ENCODE measurements at places on chromosomes 5 and 9.

- DNase-seq, result no peak
Observed at GRCh38 chr5:90967851-90968250, 409.3 kb downstream of the ADGRV1 start.

DNA sequence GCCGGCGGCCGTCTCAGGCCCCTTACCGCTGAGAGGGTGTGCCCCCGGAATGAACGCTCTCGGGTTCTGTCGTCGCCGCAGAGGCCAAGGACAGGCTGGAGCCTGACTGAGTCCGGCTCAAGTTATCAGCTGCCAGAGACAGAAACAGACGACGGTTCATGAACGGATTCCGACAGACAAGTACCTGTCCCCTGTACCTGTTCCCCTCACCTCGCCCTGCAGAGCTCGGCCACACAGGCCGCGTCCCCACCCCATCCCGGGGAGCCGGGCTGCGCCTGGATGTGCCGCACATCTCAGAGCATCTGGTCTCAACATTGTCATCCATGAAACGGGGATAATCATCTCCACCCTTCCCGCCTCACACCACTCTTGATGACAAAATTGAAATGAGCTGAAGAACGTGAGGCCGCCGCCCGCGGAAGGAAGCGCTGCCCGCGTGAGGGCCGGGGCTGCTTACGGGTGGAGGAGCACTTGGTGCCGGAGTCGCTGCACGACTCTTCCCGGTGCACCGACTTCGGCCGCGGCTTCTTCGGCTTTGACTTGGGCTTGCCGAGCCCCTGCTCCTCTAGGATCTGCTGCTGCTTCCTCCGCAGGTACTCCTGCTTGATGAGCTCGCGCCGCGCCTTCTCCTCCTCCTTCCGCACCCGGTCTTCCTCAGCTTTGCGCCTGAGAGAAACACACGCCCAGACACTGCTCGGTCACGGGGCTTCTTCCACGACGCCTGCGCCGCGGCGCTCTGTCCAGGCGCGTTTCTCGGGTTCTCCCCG is 89.2 kb downstream of the CAMSAP1 start:
- DNase-seq, result no peak

DNA sequence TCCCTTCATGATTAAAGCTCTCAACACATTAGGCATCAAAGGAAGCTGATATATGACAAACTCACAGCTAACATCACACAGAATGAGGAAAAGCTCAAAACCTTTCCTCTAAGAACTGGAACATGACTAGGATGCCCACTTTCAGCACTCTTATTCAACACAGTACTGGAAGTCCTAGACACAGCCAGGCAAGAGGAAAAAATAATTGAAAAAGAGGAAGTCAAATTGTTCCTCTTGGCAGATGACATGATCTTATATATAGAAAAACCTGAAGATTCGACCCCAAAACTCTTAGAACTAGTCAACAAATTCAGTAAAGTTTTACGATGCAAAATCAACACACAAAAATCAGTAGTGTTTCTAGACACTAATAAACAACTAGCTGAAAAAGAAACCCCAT is 144.3 kb upstream of the NREP start:
- no peak for DNase-seq

GRCh38 chr5:14453481-14453880 is 128.1 kb upstream of the OTULINL start:
- DNase-seq, result no peak

DNA sequence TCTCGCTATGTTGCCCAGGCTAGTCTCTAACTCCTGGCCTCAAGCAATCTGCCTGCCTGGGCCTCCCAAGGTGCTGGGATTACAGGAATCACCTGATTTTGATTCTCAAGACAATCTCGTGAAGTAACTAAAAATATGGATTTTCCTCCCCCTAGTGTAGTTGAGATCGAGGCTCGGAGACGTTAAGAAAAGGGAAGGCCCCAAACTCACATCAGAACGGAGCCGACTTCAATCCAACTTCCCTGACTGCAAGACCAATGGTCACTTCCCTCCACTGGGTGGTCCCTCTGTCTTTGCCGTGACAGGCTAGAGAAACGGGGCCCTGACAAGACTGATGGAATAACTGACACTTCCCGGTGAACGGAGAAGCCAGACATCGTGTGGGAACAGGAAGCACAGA is 28.3 kb downstream of the BARHL1 start:
- no peak for DNase-seq

- DNase-seq, result no peak
Observed at GRCh38 chr5:54820346-54821134, 164.9 kb downstream of the ESM1 start.

DNA sequence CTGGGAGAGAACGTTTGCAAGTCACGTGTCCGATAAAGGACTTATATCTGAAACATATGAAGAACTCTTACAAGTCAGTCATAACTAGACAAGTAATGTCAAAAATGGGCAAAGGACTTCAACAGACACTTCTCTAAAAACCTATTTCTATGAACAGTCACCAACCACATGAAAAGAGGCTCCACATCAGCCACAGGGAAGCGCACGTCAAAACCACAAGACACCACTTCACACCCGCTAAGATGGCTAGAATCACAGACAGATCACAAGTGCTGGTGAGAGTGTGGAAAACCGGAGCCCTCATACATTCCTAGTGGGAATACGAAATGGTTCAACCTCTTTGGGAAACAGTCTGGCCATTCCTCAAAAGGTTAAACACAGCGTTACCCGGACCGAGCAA is 11.5 kb upstream of the CARD9 start:
- no peak for DNase-seq

- no peak for DNase-seq
Observed at GRCh38 chr5:102850503-102850902, 95.4 kb downstream of the PAM start.

GRCh38 chr9:96078897-96079490 is 203.5 kb downstream of the ERCC6L2 start:
- no peak for DNase-seq

- DNase-seq, result no peak
Observed at GRCh38 chr9:130589754-130590153, 10.4 kb downstream of the FUBP3 start.

DNA sequence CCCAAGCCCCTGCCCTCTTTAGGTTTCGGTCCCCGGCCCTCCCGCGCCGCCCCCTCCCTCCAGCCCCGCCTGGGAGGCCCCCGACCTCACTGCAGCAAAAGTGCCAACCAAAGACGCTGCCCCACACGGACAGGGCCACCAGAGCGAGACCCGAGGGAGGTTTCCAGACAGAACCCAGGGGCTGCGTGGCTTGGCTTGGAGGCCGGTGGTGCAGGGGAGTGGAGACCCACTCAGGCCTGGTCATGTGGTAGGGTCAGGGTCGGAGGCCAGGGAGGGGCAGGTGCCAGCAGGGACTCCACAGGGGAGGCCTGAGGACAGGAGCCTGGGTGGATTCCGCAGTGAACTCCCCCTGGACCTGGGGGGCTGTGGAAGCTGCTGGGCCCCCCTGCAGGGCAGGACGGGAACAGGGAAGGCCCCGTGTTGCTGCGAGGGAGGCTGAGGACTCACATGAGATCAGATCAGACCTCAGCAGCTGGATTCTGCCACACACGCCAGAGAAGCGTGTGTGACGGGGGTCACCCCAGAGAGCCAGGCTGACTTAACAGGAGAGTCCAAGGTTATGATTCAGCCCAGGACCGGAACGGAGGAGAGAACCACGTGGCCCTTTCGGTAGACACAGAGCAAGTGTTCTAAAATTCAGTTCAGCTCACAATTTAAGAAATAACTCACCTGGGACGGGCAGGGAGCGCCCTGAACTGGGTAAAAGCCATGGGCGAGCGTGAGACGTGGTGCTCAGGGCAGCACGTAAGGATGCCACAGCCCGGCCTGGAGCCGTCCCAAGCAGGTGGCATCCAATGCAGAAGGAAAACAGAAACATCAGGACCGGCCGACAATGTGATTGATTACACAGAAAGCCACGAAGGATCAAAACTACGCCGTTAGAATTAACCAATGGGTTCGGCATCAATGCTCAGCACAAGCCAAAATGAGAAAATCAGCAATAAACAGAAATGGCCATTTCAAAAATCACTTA is 38.9 kb downstream of the EXD3 start:
- DNase-seq, result no peak

- DNase-seq, result no peak
Observed at GRCh38 chr5:168916266-168916665, 337.1 kb upstream of the PANK3 start.

DNA sequence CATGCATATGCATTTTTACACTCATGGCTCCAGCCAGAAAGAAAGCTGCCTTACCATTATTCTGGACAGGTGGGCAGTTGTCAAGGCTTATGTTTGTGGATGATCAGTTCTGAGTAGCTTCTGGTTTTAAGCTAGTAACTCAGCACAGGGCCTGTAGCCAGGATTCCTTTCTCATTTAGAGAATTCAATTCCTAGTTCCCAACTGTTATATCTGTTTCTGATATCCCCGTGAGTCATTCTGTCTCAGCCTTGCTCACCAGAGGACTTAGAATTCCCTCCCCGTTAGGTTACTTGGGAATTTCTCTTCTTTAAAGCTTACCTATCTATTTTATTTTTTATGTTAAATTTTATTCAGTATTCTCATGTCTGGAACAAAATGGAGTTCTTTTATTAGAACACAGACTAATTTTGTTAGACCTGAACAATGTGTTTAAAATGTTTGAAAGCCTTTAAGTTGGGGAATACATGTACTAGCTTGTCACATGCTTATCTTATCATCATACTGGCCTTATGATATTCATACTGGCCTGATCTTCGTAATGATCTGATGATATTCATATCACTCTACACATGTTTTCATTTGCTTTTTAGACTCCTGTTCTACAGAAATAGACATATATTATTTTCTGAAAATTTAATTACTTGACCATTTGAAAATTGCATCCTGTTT is 47.1 kb downstream of the CAST start:
- no peak for DNase-seq

DNA sequence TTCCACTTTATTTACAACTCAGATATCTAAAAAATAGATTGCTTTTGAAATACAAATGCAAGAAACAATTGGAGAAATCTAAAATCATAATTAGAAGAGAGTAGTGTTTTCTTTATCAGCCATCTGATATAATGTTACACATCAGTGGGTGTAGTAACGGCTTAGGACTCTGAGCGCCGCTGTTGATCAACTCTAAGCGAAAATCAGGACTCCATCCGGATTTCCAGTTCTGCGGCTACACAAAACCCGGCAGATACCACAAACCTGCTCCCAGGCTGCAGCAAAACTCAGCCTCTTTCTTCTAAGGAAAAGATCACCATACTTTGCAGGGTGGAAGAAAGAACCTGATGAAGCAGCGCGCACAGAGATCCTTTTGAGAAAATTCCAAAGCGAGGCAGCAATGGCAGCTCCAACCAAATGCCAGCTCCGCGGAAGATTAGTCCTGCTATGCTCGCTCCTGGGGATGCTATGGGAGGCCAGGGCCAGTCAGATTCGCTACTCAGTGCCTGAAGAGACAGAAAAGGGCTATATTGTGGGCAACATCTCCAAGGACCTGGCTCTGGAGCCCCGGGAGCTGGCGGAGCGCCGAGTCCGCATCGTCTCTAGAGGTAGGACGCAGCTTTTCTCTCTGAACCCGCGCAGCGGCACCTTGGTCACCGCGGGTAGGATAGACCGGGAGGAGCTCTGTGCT is at the start of gene PCDHGA9:
Gene PCDHGA9 (plus strand): TSS at position 226 of the 691 bp plus-strand sequence. CDS start 175 bp downstream, at position 401.
- no peak for DNase-seq

GRCh38 chr5:21173526-21173925 is 1185.5 kb upstream of the CDH18 start:
- no peak for DNase-seq

DNA sequence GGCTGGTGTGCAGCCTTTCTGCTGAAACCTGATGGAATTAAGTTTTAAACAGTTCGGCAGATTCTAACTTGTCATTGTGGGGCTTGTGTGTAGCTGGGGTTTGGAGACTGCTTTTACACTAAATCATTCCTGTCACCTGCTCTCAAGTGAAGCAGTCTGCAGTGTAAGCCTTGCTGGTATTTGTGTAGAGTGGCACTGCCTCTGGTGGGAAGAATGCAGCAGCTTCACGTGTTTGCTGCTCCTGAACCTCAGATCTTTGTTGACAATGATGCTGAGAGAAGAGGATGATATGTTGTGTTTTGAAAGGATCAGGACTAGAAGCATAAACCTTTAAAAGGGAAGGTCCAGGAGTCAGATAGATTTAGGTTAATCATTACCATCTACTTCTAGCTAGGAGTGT is 88.1 kb downstream of the KDM4C start:
- no peak for DNase-seq

DNA sequence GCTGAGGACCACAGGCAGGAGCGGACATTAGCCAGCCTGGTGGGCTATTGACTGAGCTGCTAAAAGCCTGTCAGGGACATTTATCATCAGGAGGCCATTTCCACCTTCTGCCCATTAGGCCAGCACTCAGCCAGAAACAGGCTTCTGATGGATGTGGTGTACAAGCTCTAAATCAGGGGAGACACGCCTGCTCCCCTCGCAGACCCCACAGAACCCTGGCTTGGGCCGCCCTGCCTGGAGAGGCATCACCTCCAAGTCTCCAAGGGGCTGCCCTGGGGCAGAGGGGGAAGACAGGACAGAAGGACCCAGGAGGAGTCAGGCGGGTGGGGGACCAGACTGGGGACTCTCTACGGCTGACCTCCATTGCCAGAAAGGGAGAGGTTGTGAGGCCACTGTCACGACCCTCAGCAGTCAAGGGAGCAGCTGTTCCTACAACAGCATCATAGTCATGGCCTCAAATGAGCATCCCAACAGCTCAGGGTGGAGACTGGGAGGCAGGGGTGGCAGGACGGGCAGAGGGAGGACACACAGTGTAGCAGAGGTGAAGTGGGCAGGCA is 24.0 kb upstream of the TRIM14 start:
- DNase-seq, result no peak

GRCh38 chr9:37927601-37928551 is 23.9 kb upstream of the SLC25A51 start:
- no peak for DNase-seq

DNA sequence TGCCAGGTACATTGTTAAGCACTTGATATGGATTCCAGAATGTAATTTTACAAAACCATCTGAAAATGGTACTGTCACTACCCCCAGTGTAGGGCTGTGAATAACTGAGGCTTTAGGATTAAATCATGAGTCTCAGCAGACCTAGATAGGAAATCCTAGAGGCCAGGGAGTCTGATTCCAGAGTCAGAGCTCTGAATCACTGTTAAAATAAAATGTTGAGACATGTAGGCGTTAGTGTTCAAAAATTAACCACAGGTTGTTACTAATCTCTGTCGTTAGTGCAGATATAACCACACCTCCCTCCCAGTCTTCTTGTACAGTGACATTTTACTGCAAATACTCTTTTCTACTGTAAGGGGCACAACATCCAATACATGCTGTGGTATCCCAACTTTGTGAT is 1828.8 kb downstream of the MAT2B start:
- no peak for DNase-seq

DNA sequence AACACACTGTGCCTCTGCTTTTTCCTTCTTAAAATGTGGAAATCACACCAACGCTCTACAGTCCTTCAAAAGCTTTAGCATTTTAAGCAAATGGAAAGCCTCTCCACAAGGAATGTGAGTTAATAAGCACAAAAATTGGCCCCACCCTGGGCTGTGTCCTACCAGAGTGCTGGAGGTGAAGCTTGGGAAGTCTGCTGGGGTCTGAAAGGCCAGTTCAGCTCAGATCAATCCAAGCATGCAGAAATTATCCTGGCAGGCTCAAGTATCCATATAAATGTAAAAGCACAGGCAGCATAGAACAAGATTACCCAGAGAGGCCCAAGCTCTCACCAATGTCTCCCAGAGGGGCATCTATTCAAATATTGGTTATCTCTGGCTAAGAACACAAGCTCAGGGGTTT is 98.5 kb downstream of the ESM1 start:
- no peak for DNase-seq

GRCh38 chr9:127796225-127796813 is 6.4 kb upstream of the FPGS start:
- DNase-seq, result no peak

Measured in activated CD4-positive, alpha-beta T cell treated with anti-CD3 and anti-CD28 coated beads for 24 hours (primary cell).